ENCODE measurements at places on chromosomes 5 and 9. TPM values are rescaled to one million over a fixed set of nuclear protein-coding genes. Genes with fewer than 3 reads are reported as not detected.

The TPPP gene
- total RNA-seq = 3.6 TPM

The IL33 gene
- 13.3 TPM for total RNA-seq

- no peaks in the 10 kb centered on the region for H3K4me1 ChIP-seq
- DNase-seq = no peak
- peaks cover 13% of the 10 kb centered on the region for H3K27me3 ChIP-seq
- no peaks in the 10 kb centered on the region for H3K36me3 ChIP-seq
- H3K4me3 ChIP-seq = peak overlapping the region; percentile 94
- peak overlapping the region; percentile 87 for H3K27ac ChIP-seq
Observed at GRCh38 chr9:136847826-136848392, 1.3 kb upstream of the PHPT1 start.

GRCh38 chr9:97562542-97562941 lies 61.1 kb downstream of the TMOD1 start:
- peak; percentile 20 for DNase-seq
- H3K27ac ChIP-seq = no peak overlapping the region
- H3K36me3 ChIP-seq = no peaks in the 10 kb centered on the region
- H3K4me3 ChIP-seq = no peak overlapping the region

GRCh38 chr5:89041249-89041779 lies 158.3 kb upstream of the MEF2C start:
- no peak overlapping the region for H3K27ac ChIP-seq
- no peaks in the 10 kb centered on the region for H3K36me3 ChIP-seq
- H3K27me3 ChIP-seq = peaks cover 24% of the 10 kb centered on the region
- no peak overlapping the region for H3K4me3 ChIP-seq

- H3K4me1 ChIP-seq = peaks cover 4% of the 10 kb centered on the region
- H3K36me3 ChIP-seq = no peaks in the 10 kb centered on the region
- DNase-seq = no peak
- no peak overlapping the region for H3K27ac ChIP-seq
- peaks cover under 1% of the 10 kb centered on the region for H3K27me3 ChIP-seq
- H3K4me3 ChIP-seq = no peak overlapping the region
Observed at GRCh38 chr5:39164529-39165402, 54.6 kb downstream of the FYB1 start.

GRCh38 chr5:41414598-41414997 lies 95.8 kb downstream of the PLCXD3 start:
- no peaks in the 10 kb centered on the region for H3K4me1 ChIP-seq
- H3K27ac ChIP-seq = peak overlapping the region; percentile 69
- no peak overlapping the region for H3K4me3 ChIP-seq
- no peaks in the 10 kb centered on the region for H3K36me3 ChIP-seq
- no peaks in the 10 kb centered on the region for H3K27me3 ChIP-seq

DNA sequence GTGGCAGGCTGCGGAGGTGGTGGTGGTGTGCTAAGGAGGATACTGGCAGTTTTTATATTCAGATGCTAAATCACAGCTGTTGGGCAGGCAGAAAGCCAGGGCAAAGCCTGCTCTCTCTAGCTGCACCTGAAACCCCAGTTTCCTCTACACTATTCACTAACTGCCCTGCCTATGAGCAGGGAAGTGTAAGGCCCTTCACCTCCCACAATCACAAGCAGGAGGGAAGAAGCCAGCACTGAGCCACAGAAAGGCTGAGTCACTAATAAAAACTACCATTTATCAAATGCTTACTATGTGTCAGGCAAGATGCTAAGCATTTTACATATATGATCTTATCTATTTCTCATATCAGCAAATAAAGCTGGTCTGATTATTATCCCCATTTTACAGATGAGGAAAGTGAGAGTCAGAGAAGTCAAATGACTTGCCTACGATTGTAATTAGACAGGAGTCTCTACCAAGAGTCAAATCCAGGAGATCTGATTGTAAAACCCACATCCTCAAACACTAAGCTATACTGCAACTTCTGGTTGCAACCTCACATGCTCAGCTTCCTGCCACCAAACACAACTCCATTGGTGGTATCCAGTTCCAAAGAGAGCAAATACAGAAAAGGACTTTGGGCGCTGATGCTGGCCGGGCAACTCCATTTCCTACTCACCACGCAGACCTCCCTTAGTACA lies 17.7 kb upstream of the IL6ST start:
- no peaks in the 10 kb centered on the region for H3K4me1 ChIP-seq
- H3K36me3 ChIP-seq = no peaks in the 10 kb centered on the region
- peak overlapping the region; percentile 7 for H3K27ac ChIP-seq

All from type B pancreatic cell (in vitro differentiated cells).